ENCODE measurements at places on chromosomes 13 and 19.

- no peak for DNase-seq
Observed at GRCh38 chr13:113186061-113186900, 22.2 kb downstream of the PCID2 start.

DNA sequence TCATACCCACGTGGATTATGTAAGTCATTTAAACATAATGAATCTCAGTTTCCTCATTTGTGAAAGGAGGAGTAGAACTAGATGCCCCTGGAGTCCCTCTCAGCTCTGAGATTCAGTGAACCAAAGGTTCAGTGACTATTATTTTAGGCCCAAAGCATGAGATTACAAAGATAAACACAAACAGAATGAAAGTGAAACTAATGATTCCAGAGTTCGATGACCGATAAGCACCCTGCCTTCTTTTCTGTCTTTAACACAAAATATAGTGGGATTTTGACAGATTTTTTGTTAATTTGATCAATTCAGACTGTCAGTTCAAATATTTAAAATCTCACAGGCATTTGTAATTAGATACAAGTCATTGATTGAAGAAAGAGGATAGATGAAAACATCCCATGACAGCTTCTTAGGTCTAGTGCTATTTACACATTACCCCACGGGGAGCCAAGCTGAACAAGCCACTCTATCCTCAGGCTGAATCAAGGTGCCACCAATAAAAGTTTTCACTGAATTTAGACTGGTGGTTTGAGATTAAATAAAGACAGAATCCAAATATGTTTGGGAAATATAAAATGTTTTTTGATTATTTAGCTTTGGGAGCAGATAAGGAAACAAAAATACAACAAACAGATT lies 64.6 kb upstream of the RAP2A start:
- no peak for DNase-seq

DNA sequence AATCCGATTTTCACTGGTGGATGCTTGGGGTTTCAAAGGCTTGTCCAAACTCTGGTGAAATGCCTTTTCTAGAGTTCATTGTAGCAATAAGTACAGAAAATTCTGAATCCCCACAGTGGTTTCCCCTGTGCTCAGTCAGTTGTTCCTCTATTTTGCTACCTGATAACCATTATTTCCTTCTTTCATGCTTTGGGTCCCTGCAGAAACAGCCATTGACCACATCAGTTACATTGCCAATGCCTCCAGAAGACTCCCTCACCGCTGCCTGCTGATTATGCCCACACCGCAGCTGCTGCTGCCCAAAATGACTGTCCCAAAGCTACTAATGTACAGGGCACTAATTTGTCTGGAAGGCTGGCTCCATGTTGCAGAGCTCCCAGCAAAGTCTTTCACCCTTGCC lies 517.3 kb downstream of the KLF12 start:
- DNase-seq = no peak

GRCh38 chr13:110440946-110441731 lies 120.4 kb downstream of the RAB20 start:
- no peak for DNase-seq

DNA sequence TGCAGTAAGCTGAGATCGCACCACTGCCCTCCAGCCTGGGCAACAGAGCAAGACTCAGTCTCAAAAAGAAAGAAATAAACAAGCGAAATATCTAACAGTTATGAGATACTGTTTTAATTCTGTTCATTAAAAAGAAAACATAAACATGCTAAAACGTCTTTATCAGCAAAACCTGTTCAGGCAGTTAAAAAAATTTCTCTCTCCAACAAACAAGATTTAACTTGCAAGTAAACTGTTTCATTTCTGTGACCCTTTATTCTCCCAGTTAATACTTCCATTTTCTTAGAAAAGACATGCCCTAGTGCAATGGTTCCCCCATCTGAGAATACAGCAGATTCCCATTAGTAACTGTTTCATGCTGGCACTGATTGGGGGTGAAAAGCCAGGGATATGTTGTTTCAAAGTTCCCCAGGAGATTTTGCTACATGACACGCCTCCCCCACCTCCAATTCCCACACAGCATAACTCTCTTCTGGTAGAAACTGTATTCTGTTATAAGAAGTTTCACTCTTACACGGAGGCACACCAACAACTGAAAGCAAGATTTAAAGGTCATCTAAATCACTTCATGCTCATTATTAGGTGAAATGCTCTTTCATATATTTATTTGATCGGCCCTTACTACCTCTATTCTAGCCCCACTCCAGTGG lies 24.4 kb downstream of the ELF1 start:
- no peak for DNase-seq

DNA sequence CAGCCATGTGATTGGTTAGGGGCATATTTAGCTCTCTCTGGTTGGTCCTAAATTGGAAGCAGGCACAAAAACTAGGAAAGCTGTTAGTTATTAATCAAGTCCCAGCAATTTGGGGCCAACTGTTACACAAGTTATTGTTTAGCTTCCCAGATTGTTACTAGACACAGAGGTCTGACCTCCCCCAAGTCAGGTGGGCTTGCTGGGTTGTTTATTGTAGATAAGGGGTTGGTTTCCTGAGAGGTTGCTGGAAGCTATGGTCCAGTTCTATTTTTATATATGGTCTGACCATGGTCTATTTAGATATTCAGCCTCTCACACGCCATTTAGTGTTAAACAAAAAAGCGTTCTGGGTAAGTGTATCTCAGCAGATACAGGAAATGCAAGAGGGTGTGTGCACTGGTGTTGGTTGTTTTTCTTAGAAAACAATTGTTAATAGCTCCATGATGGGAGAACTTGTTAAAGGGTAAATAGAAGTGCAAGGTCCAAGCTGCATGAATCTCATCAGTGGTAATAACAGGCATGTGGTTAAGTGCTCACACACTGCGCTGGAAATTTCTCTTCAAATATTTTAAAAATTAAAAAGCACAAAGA lies 150.0 kb downstream of the RAP2A start:
- no peak for DNase-seq

- no peak for DNase-seq
Observed at GRCh38 chr13:110212529-110212928, 94.4 kb downstream of the COL4A1 start.

DNA sequence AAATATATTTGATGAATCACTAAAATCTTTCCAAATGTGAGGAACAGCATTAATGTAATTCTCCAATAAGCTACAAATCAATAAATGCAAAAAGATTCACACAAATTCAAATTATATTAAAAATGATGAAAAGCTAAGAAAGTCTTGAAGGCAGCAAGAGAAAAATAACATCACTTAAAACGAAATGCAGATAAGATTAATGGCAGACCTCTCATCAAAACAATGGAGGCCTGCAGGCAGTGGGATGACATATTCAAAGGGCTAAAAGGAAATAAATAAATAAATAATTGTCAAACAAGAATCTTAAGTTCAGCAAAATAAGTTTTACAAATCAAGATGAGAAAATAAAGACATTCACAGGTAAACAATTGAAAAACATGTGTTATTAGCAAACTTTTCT lies 952.1 kb downstream of the SLITRK6 start:
- DNase-seq = no peak

DNA sequence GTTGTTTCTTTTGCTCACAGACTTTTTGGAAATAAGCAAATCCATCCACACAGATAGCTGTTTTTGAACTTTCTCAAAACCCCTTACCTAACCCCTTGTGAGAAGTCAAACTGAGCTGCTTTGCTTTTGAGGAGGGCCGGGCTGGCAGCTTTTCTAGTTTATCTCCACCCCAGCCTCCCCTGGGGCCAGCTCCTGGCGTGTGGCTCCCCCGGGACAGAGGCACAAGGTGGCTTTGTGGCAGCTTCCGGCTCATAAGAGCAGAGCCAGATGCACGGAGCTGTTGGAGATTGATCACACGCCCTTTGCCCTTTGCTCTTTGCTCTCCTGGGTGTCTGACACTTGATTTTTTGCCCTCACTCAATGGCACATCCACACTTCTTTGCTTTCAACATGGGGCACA lies 24.9 kb upstream of the RNF113B start:
- no peak for DNase-seq

- DNase-seq = no peak
Observed at GRCh38 chr19:1401889-1402217, 511 bp upstream of the GAMT start.

- DNase-seq = no peak
Observed at GRCh38 chr19:11814700-11815035, 595 bp downstream of the ZNF440 start.

DNA sequence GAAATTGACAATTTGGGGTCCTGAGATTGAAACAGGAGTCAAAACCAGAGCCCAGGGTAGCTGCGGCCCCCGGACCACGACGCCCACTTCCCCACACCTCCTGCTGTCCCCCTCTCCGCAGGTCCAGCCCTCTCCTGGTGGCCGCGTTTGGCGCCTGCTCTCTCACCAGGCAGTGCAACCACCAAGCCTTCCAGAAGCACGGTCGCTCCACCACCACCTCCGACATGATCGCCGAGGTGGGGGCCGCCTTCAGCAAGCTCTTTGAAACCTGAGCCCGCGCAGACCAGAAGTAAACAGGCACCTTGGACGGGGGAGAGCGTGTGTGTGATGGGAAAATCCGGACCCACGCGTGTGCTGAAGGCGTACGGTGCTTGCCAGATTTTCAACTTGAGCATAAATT lies 22.9 kb downstream of the NAXD start:
- no peak for DNase-seq

DNA sequence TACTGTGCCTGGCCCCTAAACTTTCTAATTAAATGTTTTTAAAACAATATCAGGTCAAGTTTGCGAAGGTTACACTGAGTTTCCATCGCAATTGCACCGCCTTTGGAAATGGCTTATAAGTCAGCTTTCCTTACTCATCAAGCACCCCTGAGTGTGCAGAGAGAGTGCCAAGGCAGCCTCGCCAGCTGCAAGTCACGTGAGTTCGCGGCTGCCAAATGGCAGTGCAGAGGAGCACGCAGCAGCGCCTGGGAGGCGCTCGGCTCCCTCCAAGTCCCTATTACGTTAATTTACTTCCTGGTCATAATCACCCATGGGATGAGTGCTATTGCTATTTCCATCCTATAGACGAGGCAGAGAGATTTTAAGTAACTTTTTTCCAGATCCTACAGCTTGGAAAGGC lies 319.6 kb downstream of the TEX29 start:
- no peak for DNase-seq

GRCh38 chr19:4600893-4601292 lies 38.4 kb upstream of the TNFAIP8L1 start:
- no peak for DNase-seq

DNA sequence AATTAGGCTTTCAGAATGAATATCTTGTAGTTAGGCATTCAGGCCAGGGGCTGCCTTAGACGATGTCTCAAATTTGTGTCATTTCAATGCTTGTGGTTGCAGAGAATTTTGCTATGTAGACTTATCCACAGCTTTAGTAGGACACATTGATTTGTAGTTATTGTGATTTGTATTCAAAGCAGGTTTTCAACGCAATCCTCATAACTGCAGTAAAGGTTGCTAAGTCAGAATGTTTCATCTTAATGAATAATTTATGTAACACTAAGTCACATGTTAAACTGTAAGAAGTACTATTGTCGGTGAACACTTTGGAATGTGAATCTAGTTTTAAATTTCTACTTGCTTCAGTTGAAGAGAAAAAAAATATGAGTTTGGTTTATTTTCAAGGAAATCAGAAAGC lies 1117.2 kb upstream of the SPRY2 start:
- no peak for DNase-seq

- DNase-seq = peak; percentile 40
Observed at GRCh38 chr13:49791315-49791710, 1.2 kb downstream of the KPNA3 start.

- no peak for DNase-seq
Observed at GRCh38 chr19:12567951-12568350, 16.7 kb upstream of the ZNF564 start.

- DNase-seq = no peak
Observed at GRCh38 chr19:16233081-16233776, 35.5 kb downstream of the AP1M1 start.

DNA sequence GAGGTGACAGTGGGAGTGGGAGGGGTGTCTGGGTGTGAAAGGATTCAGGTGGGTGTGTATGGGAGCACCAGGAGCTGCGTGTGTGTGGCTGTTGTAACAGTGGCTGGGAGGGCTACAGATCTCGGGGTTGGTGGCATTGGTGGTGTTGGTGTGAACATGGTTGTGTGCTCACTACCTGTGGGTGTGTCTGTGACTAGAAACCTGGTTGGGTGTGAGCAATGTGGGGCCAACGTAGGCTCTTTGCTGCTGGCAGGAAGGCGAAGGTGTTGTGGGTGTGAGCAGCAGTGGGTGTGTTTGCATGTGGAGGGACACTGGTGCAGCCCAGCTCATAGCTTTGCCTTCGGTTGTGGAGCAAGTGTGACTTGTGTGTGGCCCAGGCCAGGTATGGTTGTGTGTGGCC lies 3.7 kb upstream of the NR2C2AP start:
- DNase-seq = no peak

GRCh38 chr13:112443191-112443994 lies 67.2 kb downstream of the SPACA7 start:
- no peak for DNase-seq

DNA sequence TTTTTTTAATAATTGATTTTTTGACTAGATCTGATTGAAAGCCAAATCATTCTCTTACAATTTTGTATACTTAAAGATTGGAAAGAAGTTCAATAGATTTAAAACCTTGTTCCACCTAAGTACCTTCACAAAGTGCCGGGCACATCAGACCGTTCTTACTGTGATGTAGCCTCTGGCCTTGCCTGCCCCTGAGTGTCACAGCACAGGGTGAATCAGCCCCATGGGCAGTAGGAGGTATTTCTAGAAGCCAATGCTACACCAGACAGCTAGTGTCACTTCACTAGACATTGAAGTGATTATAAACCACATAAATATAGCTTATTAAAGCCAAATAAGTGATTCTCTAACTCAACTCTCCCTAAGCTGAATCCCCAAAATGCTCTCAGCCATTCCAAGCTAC lies 131.3 kb downstream of the LACC1 start:
- no peak for DNase-seq

GRCh38 chr19:14322889-14323463 lies 58.3 kb upstream of the ADGRE5 start:
- no peak for DNase-seq

- DNase-seq = no peak
Observed at GRCh38 chr13:80312012-80312704, 28.8 kb downstream of the SPRY2 start.

GRCh38 chr19:19458110-19458816 lies 52.8 kb downstream of the GATAD2A start:
- DNase-seq = no peak

DNA sequence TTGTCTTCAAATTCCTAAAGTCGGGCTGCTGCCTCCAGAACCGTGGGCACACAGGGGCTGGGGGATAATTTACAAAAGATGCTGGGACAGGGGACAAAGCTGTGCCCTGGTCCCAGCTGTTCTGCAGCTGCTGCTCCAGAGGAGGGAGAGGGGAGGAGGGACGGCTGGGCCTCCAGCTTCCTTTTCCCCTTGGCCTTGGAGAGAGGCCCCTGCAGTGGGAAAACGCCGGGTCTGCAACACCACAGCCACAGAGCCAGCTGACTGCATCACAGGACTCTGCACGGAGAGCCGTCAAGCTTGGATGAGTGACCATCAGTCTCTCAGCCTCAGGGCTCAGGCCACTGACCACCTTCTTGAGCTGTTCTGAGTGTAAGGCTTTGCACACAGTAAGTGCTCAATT lies 6.1 kb downstream of the DOCK6 start:
- DNase-seq = no peak

Data from CD4-positive, alpha-beta T cell treated with Interleukin-6 for 4 hours (primary cell).